ENCODE measurements at places on chromosomes 2 and 18.
A peak's percentile ranks its signal among the peaks of the same experiment; 100 is the strongest.

GRCh38 chr2:3585261-3586109, 9.4 kb upstream of the COLEC11 start:
- no peak for DNase-seq

- no peak for DNase-seq
Observed at GRCh38 chr2:138267161-138267901, 234.2 kb upstream of the SPOPL start.

GRCh38 chr2:206176121-206176520, 16.4 kb downstream of the EEF1B2 start:
- no peak for DNase-seq

DNA sequence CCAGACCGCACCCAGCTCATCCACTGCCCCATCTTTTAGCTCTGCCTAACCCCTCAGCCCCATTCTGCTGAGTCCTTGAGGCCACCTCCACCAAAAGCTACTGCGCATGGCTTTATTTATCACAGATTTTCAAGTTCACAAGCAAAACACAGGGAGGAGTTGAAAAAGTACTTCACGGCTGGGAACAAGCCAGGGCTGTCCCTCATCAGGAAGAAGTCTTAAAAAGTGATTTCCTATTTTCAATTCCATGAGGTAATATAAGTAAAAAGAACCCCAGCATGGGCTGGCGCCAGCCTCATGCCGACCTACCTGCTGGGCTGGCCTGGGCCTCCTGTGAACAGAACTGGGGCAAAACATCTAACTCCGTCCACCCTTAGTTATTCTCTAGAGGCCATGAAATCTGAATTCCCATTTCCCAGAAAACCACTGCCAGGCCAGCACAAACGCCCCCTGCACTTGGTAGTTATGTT, 69.0 kb downstream of the POLR1A start:
- DNase-seq = no peak

DNA sequence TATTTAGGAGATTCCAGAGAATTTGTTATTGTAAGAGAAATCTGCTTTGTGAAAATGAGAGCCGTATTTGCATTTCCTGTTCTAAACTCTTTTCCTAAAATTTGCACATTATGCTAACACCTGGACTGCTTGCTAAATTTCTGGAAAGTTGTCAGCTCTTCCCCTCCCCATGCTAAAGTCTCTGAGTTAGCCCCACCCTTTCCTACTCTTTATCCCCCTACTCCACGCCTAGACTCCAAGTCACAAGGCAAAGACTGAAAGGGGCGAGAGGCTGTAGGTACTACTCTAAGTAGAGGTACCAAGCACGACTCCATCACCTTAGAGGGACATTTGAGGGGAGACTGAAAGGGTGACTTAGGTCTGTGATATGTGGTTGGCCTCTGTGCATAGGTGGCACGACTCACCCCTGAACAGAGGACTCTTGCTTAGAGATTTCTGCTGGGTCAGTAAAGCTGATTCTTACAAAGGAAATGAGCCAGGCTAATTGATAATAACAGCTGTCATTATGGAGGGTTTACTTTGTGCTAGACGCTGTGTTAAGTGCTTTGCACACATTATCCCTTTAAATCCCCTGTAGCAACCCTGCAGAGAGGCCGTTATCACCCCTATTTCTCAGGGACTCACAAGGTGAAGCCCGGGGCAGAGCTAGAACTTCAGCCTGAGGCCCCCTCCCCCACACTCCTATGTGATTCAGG, 373.5 kb downstream of the EN1 start:
- no peak for DNase-seq

GRCh38 chr2:239778042-239778851, 246.9 kb downstream of the NDUFA10 start:
- no peak for DNase-seq

GRCh38 chr2:37191253-37191652, 2.8 kb upstream of the SULT6B1 start:
- DNase-seq = no peak

DNA sequence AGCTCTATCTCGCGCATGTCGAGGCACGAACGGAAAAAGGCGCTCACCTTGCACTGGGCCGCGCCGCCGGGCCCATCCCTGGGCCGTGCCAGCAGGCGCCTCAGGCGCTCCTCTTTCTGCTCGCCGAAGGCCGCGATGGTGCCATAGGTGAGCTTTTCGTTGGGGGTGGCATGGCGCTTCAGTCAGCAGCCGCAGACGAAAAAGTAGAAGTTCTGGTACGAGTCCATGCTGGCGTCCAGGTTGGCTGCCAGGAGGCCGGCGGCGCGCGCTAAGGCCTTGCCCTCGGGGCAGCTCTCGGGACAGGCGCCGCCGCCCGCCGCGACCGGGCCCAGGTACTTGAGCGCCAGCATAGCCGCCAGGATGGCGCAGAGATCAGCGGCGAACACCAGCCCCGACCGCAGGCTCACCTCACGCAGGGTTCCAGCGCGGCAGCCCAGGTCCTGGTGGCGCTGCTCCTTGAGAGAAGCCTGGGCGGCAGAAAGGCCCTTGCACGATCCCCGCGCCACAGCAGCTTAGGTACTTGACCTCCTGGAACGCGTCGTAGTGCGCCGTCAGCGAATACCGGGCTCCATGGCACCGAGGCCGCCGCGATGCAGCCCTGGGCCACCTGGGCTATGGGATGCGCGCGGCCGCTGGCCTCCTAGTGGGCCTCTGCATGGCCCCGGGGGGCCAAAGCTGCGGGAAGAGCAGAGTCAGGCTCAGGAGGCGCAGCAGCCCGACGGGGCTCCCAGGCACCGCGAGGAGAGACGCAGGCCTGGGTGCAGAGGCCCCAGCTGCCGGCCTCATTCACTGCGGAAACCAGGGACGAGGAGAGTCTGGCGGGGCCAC, 12.8 kb downstream of the ALPG start:
- DNase-seq = no peak

GRCh38 chr18:77230645-77231044, 19.0 kb upstream of the GALR1 start:
- no peak for DNase-seq

DNA sequence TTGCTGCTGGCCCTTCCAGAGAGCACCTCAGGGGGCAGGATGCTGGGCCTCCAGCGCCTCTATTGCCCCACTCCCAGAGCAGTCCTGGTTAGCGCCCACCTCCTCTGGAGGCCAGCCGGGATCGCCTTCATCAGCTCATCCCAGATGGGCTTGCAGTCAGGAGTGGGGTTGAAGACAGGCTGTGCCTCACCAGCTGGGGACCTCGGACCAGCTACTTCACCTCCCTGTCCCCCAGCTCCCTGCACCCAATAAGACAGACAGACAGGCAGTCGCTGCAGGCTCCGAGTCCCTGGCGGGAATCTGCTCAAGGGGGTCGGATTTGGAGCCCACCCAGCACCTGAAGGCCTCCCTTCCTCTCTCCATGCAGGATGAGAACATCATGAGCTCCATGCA, 18.9 kb upstream of the FAHD2A start:
- no peak for DNase-seq

- DNase-seq = no peak
Observed at GRCh38 chr18:8400193-8400752, 209.0 kb upstream of the RAB12 start.

DNA sequence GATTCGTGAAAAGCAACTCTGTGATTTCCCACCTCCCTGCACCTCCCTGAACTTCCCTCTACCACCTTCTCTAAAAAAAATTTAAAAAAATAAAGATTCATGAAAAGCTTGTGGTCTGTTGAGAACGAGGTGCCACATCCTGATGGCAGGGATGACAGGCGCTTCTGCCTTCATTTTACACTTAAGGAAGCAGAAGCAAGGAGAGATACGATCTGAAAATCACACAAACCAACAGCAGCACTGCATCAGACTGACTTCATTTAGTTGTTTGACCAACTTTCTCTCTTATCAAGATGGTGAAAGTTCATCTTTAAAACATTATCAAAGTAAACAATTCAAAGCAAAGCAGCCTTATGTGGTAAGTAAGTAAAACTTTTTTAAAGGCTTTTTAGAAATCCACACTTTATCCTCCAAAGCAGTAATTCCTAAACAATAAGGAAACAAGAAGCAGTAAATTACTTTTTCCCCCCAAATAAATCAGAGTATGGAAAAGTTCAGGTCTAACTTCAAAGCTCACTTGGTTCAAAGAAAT, 15.5 kb downstream of the WDFY1 start:
- DNase-seq = no peak

DNA sequence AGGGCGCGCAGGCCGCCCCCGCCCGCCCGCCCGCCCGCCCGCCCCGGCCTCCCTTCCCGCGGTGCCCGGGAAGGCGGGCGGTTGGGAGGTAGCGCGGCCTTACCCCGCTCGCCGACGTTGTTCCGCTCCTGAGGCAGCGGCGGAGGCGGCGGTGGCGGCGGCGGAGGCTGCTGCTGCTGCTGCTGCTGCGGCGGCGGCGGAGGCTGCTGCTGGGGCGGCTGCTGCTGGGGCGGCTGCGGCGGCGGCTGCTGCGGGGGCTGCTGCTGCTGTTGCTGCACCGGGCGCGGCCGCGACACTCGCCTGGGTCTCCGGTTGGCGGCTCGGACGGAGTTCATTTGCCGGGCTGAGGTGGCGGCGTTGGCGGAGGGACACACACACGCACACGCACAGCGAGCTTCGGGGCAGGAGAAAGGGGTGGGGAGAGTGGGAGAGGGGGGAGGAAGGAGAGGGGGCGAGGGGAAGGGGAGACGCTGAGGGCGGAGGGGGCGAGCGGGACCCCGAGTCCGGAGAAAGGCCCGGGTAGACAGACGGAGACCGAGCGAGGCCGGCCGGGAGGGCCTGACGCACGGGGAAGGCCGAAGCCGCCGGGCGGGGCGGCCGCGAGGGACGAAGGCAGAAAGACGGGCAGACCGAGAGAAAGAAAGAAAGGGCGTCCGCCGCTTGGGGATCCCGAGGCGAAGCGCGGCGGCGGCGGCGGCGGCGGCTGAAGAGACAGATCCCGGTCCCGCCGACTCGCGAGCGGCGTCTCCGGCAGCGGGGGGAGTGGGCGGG, 727 bp downstream of the FBXO11 start:
- DNase-seq = peak; percentile 31

DNA sequence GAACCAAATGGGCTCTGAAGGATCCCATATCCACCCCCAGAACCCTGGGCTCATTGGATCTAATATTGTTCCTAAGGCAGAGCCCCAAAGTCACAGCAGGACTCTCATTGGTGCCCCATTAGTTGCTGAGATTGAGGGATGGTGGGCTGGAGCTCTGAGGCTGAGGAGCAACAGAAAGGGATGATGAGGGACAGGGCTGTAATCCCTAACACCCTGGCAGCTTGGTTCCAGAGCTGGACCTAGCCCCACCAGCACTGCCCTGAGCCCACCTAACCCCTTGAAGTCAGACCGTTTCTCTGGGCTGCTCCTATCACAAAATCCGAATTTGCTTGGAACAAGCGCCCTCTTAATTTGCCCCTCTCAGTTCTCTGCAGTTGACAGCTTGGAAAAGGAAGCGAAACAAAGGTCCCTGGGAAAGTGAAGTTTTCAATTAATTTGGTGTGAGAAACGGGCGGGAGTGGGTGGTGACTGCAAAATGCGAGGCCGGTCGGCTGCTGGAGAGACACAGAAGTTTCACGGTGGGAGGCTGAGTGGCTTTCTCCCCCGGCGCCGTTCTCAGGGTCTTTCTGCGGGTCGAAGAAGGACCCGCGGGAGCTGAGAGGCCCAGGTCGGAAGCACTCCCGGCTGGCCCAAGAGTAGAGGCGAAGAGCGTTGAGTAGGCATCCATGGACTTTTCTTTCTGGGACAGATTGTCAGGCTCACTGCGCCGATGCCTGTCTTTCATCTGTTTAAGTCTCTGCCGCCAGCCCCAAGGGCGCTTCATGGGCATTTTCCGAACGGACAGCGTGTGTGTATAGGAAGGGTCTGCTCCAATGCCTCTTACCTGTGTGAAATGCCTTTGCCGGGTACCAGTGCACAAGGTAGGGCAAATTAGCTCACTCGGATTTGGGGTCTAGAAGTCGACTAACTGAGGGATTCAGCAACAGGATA, 927 bp upstream of the HOXD13 start:
- DNase-seq = no peak

- no peak for DNase-seq
Observed at GRCh38 chr2:237244976-237245646, 159.4 kb downstream of the COPS8 start.

- DNase-seq = no peak
Observed at GRCh38 chr2:187013058-187013457, 164.1 kb upstream of the ZSWIM2 start.

GRCh38 chr2:18156002-18156401, 277.5 kb downstream of the KCNS3 start:
- DNase-seq = no peak

GRCh38 chr2:144548532-144549191, 28.7 kb upstream of the ZEB2 start:
- DNase-seq = no peak

DNA sequence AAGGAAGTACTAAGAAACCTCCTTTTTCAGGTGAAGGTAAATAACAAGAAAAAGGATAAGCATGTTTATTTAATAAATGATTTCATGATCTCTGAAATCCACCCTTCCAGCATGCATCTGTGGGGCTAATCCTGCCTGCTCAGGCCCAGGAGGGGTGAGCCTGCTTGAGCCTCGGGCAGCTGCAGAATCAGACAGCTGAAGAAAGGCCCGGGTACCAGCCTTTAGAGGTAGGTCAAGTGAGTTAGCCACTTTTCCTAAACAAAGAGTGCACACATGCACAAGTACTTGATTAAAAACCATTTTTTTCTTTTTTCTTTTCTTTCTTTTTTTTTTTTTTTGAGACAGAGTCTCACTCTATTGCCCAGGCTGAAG, 25.7 kb upstream of the FZD7 start:
- no peak for DNase-seq

- DNase-seq = no peak
Observed at GRCh38 chr18:313931-314330, 46.1 kb upstream of the THOC1 start.

DNA sequence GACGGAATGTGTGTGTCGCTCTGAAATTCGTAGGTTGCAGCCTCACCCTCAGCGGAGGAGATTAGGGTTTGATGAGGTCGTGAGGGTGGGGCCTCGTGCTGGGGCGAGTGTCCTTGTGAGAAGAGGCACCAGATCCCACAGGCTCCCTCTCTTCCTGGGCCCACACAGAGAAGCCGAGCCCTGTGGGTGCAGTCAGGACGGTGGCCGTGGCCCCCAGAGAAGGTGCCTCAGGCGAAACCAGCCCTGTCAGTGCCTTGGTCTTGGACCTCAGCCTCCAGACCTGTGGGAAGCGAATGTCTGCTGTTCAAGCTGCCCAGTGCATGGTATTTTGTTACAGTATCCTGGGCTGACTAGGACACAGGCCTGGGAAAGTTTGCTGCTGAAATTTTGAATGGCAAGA, 108.0 kb upstream of the ALKAL2 start:
- DNase-seq = no peak

Data from activated CD4-positive, alpha-beta T cell treated with anti-CD3 and anti-CD28 coated beads for 24 hours (primary cell).